ENCODE measurements at places on chromosomes 1 and 21. TPM values are rescaled to one million over a fixed set of nuclear protein-coding genes. Genes with fewer than 3 reads are reported as not detected.

The CA6 gene
- total RNA-seq = 1.3 TPM

The MROH9 gene
- total RNA-seq = not detected

The A3GALT2 gene
- not detected for total RNA-seq

The GCSAML gene
- 0.14 TPM for total RNA-seq

The CENPL gene
- 23.2 TPM for total RNA-seq

The CD52 gene
- 297 TPM for total RNA-seq

The ACKR1 gene
- total RNA-seq = not detected

The AHCYL1 gene
- total RNA-seq = 75.3 TPM

The SPRR1A gene
- total RNA-seq = not detected

The RIMKLA gene
- 5.5 TPM for total RNA-seq

The NTNG1 gene
- total RNA-seq = not detected

The CYP4B1 gene
- not detected for total RNA-seq

The TTC39A gene
- total RNA-seq = 0.12 TPM

The MAGI3 gene
- total RNA-seq = 3.7 TPM

The HSD17B7 gene
- 26.7 TPM for total RNA-seq

The FCRL1 gene
- not detected for total RNA-seq
